ENCODE measurements at places on chromosomes 16 and 17.

DNA sequence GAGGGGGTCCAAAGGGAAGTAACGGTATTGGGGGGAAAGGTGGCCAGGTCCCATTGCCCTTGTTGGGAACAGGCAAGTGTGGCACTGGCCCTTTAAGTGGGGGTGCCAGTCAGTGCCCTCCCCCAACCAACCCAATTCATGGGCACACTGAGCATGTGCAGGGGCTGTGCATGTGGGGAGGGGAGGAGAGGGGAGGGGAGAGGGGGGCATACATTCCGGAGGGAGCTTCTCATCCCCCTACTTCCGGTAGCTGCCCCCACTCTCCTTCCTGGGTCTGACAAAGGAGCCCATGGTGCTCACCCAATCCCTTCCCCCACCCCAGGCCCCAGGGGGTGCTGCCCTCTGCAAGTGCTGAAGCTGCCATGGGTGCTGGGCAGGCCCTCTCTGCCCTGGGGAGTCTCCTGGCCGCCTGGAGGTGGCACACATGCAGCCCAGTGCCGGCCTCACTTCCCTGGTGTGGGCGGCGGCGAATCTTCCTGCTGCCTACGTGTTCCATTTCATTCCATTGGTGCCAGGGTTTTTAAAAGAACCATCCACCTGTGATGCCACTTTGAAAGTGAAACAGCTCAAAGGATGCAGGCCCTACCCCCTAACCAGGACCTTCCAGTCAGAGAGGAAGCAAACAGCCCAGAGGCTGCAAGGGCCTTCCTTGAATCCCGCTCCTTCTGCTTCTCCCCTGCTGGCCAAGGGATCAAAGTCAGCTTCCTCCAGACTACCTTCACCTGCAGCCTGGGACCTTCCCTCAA is 11.0 kb downstream of the HEXIM2 start:
- DNase-seq, result peak; percentile 23
- H3K27me3 ChIP-seq, result no peaks in the 10 kb centered on the region
- peak overlapping the region; percentile 92 for H3K27ac ChIP-seq

GRCh38 chr17:82177761-82178498 is 34.7 kb downstream of the CCDC57 start:
- H3K4me3 ChIP-seq, result no peak overlapping the region
- H3K4me1 ChIP-seq, result no peaks in the 10 kb centered on the region
- H3K36me3 ChIP-seq, result peaks cover 17% of the 10 kb centered on the region
- no peak for DNase-seq
- no peaks in the 10 kb centered on the region for H3K27me3 ChIP-seq

- peaks cover 2% of the 10 kb centered on the region for H3K4me1 ChIP-seq
- H3K27ac ChIP-seq, result peak overlapping the region; percentile 26
- no peak for DNase-seq
- peaks cover 64% of the 10 kb centered on the region for H3K36me3 ChIP-seq
- no peak overlapping the region for H3K4me3 ChIP-seq
- no peaks in the 10 kb centered on the region for H3K27me3 ChIP-seq
Observed at GRCh38 chr17:3812771-3813170, 11.8 kb upstream of the ITGAE start.

DNA sequence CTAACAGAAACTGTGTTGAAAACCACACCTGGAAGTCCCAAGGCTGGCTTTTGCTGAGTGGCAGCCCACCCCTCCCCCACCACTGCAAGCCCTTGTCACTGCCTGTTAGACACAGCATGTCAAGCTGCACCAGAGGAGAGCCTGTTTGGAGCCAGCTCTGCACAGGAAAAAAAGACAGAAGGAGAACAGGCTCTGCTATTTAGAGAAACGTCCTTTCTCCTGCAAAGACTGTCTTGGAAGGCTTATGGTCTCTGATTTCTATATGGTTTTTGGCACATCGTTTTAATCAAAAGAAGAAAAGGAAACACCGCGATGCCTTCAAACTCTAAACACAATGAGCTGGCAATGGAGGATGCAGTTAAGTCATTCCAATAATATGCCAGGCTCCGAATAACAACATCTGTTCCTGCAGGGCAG is 275.5 kb downstream of the MAP2K4 start:
- H3K36me3 ChIP-seq, result no peaks in the 10 kb centered on the region
- H3K27me3 ChIP-seq, result no peaks in the 10 kb centered on the region
- no peak overlapping the region for H3K4me3 ChIP-seq

DNA sequence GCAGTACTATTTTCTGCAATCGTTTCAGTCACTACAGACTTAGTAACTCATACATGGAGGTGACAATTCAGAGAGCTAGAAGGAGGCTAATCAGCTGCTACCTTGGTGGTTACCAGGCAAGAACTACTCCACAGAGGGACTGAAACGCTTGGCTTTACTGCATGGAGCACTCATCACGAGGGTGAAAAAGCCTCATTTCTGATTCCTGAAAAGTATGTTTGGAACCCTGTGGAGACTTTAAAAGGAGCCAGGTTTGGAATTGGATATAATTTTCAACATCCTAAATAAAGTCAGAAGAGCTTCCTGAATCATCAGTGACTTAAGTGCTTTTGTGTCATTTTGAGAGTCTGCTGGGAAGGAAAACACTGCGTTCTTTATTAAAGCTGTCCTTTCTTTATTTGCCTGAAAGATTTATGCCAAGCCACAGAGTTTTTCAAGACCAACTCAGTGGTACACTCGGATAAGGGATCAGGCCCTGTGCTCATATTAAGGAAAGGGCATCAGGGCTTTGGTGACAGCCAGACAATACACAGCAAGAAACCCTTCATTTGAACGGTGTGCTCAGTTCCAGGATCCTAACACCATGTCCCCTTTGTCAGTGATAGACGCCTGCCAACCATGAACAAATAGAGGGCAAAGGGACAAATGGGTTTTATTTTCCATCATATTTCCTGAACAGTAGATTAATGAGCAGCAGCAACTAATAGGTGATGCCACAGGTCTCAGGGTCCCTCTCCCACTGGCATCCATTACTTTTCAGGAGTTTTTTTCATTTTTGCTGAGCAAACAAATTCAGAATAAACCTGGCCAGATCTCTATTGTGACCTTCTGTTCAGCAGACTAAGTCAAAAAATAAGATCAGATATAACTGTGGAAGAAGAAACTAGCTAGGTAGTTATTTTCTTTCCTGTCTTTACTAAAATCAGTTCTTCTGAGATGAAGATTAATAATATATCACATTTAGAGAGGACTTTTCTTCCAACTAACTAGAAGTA is 80.5 kb upstream of the CLEC18B start:
- H3K27ac ChIP-seq, result peak overlapping the region; percentile 86
- no peak for DNase-seq
- no peaks in the 10 kb centered on the region for H3K27me3 ChIP-seq
- no peak overlapping the region for H3K4me3 ChIP-seq
- H3K4me1 ChIP-seq, result peaks cover 7% of the 10 kb centered on the region

- H3K4me1 ChIP-seq, result peaks cover 2% of the 10 kb centered on the region
- no peak overlapping the region for H3K27ac ChIP-seq
- peaks cover under 1% of the 10 kb centered on the region for H3K36me3 ChIP-seq
- DNase-seq, result no peak
Observed at GRCh38 chr17:7995724-7996123, 6.7 kb upstream of the GUCY2D start.

- no peaks in the 10 kb centered on the region for H3K36me3 ChIP-seq
- no peak overlapping the region for H3K4me3 ChIP-seq
- no peaks in the 10 kb centered on the region for H3K4me1 ChIP-seq
- DNase-seq, result no peak
- H3K27ac ChIP-seq, result no peak overlapping the region
Observed at GRCh38 chr17:73620414-73620813, 23.8 kb downstream of the SDK2 start.

GRCh38 chr16:64648282-64648681 is 473.6 kb downstream of the CDH11 start:
- no peaks in the 10 kb centered on the region for H3K4me1 ChIP-seq
- no peaks in the 10 kb centered on the region for H3K27me3 ChIP-seq
- DNase-seq, result no peak
- no peak overlapping the region for H3K27ac ChIP-seq
- no peaks in the 10 kb centered on the region for H3K36me3 ChIP-seq

GRCh38 chr16:17777408-17777863 is 306.7 kb upstream of the XYLT1 start:
- H3K4me3 ChIP-seq, result no peak overlapping the region
- H3K36me3 ChIP-seq, result no peaks in the 10 kb centered on the region
- H3K27me3 ChIP-seq, result peaks cover 34% of the 10 kb centered on the region
- H3K4me1 ChIP-seq, result no peaks in the 10 kb centered on the region

- peaks cover 11% of the 10 kb centered on the region for H3K4me1 ChIP-seq
- H3K4me3 ChIP-seq, result no peak overlapping the region
- peaks cover 50% of the 10 kb centered on the region for H3K27me3 ChIP-seq
- H3K27ac ChIP-seq, result no peak overlapping the region
Observed at GRCh38 chr16:86044241-86044671, 145.3 kb downstream of the IRF8 start.

- H3K27ac ChIP-seq, result peak overlapping the region; percentile 95
- peaks cover 14% of the 10 kb centered on the region for H3K36me3 ChIP-seq
- peaks cover 19% of the 10 kb centered on the region for H3K4me1 ChIP-seq
- H3K27me3 ChIP-seq, result peaks cover 2% of the 10 kb centered on the region
- H3K4me3 ChIP-seq, result peak overlapping the region; percentile 93
Observed at GRCh38 chr16:71564335-71564967, 12.4 kb downstream of the TAT start.

- DNase-seq, result no peak
- H3K27me3 ChIP-seq, result no peaks in the 10 kb centered on the region
- no peak overlapping the region for H3K4me3 ChIP-seq
- peaks cover 21% of the 10 kb centered on the region for H3K4me1 ChIP-seq
- no peaks in the 10 kb centered on the region for H3K36me3 ChIP-seq
Observed at GRCh38 chr16:11629071-11630030, 38.9 kb upstream of the SNN start.

DNA sequence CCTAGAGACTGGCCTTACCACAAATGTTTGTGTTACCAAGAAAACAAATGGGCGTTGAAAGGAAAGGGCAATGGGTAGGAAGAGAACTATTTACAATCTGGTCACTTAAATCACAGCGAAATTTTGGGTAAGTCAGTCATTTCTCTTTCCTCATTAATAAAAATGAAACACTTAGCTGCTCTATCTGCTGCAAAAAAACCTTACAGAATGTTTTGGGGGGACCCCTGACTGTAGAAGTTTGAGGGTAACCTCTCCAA is 742 bp upstream of the NUTF2 start:
- DNase-seq, result no peak
- no peaks in the 10 kb centered on the region for H3K27me3 ChIP-seq
- H3K4me1 ChIP-seq, result peaks cover 45% of the 10 kb centered on the region
- H3K27ac ChIP-seq, result peak overlapping the region; percentile 72
- peaks cover 31% of the 10 kb centered on the region for H3K36me3 ChIP-seq
- H3K4me3 ChIP-seq, result peak overlapping the region; percentile 92

- no peak for DNase-seq
- H3K4me1 ChIP-seq, result peaks cover 30% of the 10 kb centered on the region
- H3K4me3 ChIP-seq, result peak overlapping the region; percentile 57
- H3K27ac ChIP-seq, result no peak overlapping the region
- H3K36me3 ChIP-seq, result peaks cover 17% of the 10 kb centered on the region
Observed at GRCh38 chr17:48582750-48583069, 4.6 kb upstream of the HOXB4 start.

DNA sequence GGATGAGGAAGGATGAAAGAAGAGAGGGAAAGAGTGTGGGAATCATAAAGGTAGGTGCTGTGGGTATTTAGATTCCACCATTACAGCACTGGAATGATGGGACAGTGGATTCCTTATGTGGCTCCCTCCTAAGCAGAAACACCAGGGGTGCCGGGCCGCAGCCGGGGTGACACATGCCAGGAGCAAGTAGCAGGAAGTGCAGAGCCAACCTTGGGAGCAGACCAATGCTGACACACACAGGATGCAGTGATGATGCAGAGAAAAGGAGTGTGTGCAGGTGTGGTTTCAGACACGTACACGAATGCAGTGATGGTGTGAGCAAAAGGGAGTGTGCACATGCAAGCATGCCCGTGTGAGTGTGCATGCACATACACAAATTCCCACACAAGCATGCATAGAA is 338.0 kb downstream of the SLC39A11 start:
- peaks cover 4% of the 10 kb centered on the region for H3K36me3 ChIP-seq
- no peak for DNase-seq
- no peaks in the 10 kb centered on the region for H3K4me1 ChIP-seq
- no peak overlapping the region for H3K4me3 ChIP-seq
- no peaks in the 10 kb centered on the region for H3K27me3 ChIP-seq
- no peak overlapping the region for H3K27ac ChIP-seq

GRCh38 chr17:82519971-82520903 is 705 bp downstream of the FOXK2 start:
- DNase-seq, result peak; percentile 35
- peaks cover 32% of the 10 kb centered on the region for H3K4me1 ChIP-seq
- peak overlapping the region; percentile 93 for H3K4me3 ChIP-seq
- peaks cover 14% of the 10 kb centered on the region for H3K36me3 ChIP-seq
- H3K27ac ChIP-seq, result peak overlapping the region; percentile 87

DNA sequence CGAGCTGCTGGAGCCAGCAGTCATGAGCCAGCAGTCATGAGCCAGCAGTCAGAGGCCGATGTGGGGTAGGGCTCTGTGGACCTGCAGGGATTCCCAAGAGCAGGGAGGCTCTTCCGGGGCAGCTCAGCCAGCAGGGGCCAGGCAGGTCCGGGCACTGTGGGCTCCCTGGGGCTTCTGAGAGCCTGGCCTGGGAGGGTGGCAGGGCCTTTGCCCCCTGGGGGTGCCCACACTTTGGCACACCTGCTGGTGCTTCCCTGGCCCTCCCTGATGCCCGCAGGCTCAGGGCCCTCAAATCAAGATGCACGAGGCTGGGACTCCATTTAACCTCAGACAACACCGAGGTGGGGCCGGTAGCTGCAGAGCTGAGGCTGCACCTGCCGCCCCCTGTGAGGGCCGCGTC is 18.1 kb downstream of the SOX8 start:
- DNase-seq, result no peak
- no peak overlapping the region for H3K27ac ChIP-seq
- H3K4me3 ChIP-seq, result no peak overlapping the region
- H3K36me3 ChIP-seq, result peaks cover 13% of the 10 kb centered on the region
- H3K4me1 ChIP-seq, result peaks cover 30% of the 10 kb centered on the region
- peaks cover 17% of the 10 kb centered on the region for H3K27me3 ChIP-seq

DNA sequence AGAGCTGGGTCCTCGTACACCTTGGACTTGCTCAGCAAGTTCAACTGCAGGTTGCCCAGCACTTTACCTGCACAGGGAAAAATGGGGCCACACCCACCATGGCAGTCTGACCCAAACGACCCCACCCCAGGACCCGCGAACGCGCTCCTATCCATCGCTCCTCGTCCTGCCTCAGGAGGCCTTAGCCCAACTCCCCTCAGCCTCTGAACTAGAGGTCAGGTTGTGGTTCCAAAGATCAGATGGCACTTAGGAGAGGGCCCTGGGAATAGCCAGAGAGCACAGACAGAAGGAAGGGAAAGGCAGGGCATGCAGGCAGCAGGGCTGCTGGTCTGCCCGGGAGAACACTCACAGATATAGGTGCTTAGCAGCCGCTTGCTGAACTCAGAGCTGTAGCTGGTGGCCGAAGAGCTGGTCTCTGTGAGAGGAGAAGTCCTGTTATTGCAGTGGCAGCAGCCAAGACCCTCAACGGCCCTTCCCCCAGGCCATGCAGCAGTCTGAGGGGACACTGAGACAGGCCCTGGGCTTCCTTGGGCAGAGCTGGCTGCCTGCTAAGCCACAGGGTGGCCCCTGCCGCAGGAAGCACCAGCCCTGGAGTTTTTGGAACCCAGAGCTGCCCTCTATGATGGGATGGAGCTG is 6.9 kb downstream of the ZACN start:
- peaks cover 19% of the 10 kb centered on the region for H3K36me3 ChIP-seq
- no peak for DNase-seq
- no peaks in the 10 kb centered on the region for H3K27me3 ChIP-seq
- peaks cover 2% of the 10 kb centered on the region for H3K4me1 ChIP-seq

Measured in effector memory CD8-positive, alpha-beta T cell (primary cell).